ENCODE measurements at places on chromosomes 6 and 20. TPM values are rescaled to one million over a fixed set of nuclear protein-coding genes. Genes with fewer than 3 reads are reported as not detected.

GRCh38 chr6:156782691-156783320 lies 5.6 kb downstream of the ARID1B start:
- H3K27ac ChIP-seq: peak overlapping the region; percentile 99
- H3K4me3 ChIP-seq: peak overlapping the region; percentile 83
- no peaks in the 10 kb centered on the region for H3K36me3 ChIP-seq

Gene TXNDC5
- 51.9 TPM for total RNA-seq

Gene TRAPPC3L
- total RNA-seq: not detected

Gene HDGFL1
- not detected for total RNA-seq
